ENCODE measurements at places on chromosomes 11 and 22.

DNA sequence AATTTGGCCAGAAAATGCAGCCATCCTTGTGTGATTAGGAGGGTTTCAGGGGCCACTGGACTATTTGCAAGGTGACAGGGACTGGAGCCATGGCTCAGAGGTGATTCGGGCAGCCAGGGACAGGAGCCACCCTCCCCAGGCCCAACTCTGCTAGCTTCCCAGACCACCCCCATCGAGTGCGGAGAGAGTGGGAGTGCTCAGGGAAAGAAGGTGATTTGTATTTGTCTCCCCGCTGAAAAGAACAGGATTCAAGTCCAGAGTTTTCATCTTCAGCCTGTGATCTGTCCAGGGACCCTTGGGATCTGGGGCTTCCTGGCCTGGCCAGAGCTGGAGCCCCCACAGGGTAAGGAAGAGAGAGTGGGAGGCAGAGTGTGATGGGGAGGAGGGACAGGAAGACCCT, 22.4 kb upstream of the TEF start:
- no peak for DNase-seq

DNA sequence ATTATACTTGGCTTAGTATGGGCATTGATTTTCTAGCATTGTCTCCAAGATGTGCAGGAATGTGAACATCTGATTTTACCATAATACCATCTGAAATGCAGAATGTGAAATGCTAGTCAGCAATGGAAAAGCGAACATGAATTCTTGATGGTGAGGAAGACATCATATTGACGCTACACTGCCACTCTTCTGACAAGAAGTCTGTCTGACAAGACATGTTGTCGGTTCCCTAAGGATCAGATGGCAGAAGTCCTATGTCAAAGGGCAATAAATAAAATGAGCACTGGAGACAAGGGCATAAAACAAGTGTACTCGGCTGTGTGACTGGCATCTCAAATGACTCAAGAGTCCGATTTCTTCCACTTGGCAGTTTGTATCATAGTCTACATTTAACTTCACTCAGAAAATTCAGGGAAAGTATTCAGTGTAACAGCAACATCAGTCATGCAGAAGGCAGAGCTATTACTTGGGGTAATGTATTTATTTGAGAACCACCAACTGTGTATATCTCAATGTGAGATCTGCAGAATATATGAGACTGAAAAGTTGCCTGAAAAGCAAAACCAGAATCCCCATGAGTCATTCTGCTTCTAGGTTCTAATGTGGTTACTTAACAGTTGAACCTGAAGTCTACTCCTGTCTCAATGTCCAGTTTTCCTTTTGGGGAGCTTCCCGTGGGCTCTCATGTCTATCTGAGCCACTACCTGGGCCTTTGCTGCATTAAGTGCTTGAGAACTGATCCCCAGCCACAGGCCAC, 51.5 kb downstream of the SLC17A6 start:
- DNase-seq: no peak

DNA sequence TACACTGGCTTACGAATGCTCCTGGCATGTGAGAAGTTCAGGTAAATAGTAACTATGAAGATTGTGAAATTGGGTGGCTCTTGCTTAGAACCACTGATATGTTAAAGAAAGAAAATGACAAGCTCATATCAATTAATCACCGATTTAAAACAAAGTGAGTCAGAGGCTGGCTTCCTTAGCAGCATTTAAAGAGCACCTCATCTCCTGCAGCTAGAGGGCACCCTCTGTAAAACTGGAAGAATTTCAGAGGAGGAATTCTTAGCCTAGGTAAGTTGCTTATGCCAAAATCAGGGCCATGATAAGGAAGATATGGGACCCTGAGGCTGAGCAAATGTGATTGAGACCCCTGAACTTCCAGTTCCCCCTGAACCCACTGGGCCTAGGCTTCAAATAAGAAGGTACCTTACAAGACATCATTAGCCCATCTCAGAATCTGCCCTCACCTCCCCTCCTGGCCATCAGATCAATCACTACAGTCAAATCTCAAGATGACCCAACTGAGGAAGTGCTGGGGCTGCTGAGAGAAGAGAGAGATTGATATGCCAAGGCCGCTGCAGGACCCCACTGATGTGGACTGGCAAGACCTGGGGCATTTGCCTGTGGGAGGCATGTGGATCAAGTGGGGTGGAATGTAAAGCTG, 8.6 kb upstream of the CD3E start:
- DNase-seq: no peak

DNA sequence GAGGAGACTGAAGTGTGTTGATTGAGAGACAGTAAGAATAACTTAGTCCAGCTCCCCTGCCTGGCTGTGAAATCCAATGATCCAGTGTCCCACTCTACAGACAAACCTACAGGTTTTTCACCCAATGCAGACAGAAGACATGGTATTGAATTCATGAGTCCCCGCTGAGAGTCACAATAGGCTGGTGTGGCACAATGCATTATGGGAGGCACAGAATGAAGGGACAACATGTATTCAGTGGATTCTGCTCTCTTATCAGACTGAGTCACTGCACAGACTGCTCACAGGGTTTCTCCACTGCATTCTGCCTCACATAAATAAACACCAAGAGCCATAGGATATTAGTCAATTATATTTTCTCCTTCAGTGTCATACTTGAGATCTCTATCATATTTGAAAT, 55.2 kb upstream of the TOP3B start:
- no peak for DNase-seq

DNA sequence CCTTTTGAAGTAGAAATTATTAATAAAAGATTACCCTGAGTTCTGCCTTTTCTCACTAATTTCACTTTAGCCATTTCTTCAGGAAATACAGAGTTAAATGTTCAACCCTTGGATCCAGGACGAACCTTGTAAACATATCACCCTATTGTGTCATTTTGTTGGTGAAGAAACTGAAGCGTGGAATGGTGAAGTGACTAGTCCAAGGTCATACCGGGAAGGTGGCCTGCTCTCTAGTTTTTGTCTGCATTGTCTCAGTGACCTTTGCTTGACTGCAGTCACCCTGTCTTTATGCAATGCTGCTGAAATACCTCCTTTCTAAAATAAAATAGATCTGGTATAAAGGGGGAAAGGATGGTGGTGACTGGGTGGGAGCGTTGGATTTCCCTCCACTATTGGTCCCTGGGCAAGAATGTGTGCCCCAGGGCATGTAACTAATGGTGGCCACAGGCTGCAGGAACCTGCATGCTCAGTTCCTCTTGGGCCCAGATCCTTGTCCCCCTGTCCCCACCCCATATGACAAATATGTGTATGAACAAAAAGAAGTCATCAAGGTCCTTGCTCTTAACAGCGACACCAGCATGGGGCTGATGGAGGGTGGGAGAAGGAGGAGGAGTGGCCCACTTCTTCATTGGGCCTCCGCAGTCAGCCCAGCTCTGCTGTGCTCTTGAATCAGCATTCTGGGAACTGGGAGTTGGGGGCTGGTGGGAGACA, 977 bp upstream of the SORL1-AS1 start:
- DNase-seq: no peak

- DNase-seq: no peak
These were observed 6.2 kb downstream of the STIM1 start for GRCh38 chr11:3861683-3862082.

DNA sequence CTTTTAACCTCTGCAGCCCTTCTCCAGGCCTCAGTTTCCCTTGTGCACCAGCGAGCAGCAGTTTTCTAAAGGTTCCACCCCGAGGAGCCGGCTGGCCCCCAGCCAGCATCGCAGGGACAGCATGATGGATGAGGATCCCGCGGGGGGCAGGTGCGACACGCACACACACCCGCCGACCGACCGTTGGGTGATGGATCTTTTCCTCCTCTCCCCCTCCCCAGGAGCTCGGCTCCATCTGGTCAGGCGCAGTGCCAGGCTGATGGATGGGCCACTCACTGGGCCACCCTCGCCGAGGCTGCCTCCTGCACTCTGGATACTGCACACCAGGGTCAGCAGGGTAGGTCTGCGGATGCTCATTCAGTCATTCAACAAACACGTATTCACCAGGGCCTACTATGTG, 12.8 kb upstream of the CABP7 start:
- DNase-seq: no peak

DNA sequence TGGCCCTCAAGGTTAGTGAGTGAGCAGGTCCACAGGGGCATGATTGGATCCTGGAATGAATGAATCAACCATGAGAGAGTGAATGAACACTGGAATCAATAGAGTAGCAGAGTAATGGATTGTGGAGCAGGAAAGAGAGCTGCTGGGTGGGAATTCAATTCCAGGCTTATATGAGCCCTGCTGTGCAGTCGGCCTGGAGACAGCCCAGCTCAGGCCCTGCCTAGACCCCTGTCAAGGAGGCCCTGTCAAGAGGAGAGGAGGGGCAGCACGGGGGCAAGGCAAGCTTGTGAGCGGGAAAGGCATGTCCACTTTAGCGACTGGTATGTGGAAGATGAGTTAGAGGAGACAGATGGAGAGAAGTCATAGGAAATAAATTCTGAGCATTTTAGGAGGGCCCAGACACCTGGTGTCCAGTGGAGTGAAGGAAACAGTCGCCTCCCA, 1.3 kb upstream of the FOLR1 start:
- no peak for DNase-seq

GRCh38 chr11:127073621-127074020, 73.1 kb upstream of the KIRREL3 start:
- DNase-seq: no peak

DNA sequence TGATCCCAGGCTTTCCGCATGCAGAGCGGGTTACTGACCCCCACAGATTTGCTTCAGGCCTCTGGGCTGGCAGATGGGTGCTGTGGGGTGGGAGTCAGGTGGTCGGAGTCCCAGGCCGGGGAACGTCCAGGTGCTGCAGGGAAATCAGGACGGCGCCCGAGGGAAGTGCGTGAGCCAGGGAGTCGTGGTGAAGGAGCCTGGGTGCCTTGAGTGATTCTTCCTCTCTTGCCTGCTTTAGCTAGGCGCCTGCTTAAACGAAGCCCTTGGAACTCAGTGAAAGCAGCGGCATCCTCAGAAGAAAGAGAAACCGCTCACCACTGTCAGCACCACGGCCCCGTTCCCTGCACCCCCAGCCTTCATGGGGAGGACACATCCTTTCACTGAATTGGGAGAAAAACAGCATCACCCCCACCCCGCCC, 455.6 kb downstream of the BRD1 start:
- DNase-seq: no peak

- no peak for DNase-seq
These were observed 16.3 kb downstream of the OR2AG2 start for GRCh38 chr11:6755303-6755952.

DNA sequence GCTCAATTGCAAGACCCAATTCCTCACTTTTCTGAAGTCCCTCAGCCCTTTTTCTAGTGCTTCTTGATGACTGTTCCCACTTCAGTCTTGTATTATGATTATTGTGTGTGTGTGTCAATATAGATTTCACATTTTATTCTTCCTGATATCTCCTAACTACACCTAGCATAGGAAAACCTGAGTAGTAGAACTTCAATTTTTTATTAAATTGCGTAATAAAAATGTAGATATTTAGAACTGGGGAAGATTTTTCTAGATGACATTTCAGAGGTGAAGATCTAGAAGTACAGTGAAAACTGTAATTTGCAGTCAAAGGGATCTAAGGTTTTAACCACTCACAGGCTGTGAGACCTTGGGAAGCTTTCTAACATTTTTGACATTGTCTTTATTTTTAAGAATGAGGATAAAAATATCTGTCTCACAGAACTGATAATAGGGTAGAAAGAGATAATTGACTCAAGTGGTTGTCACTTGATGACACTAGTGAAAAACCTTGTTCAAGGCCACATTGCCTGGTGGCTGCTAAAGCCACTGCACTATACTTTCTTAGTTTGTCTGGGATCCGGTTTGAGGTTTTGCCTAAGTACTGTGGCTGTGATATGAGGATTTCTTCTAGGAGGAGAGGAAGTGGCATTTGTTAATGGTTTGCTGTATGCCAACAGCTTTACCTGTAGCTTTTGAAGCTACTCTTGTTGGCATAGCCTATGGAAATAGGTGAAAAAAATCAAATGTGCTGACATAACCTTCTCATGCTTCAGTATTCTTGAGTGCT, 32.2 kb upstream of the SESN3 start:
- no peak for DNase-seq

GRCh38 chr22:19887256-19887985, 32.7 kb upstream of the GNB1L start:
- no peak for DNase-seq
